ENCODE measurements at places on chromosomes 16 and 17. TPM values are rescaled to one million over a fixed set of nuclear protein-coding genes. Genes with fewer than 3 reads are reported as not detected.

DNA sequence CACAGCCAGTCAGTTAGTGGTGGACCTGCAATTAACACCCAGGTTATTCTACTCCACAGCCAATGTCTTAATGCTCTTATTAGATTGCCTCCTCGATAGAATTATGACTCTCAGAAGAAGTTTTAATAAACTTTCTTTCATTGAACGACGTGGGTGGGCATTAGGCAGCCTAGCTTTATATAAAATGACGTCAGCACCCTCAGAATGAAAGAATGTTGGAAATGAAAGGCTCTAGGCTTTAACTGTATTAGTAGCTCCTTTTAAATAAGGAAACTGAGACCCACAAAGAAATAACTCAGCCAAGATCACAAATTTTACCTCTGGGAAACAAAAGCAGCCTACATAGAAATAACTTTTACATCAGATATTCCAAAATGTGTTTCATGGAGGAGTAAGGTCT lies 91.3 kb upstream of the CLEC3A start:
- no peak for DNase-seq

GRCh38 chr17:9942885-9943284 lies 37.8 kb upstream of the RCVRN start:
- no peak for DNase-seq

GRCh38 chr16:79972053-79972704 lies 371.6 kb upstream of the MAF start:
- DNase-seq: no peak

NUBP1 gene
- 22.4 TPM for total RNA-seq

TBC1D3 gene
- total RNA-seq: 0.18 TPM

Measured in endodermal cell (in vitro differentiated cells).